Activated CD4-positive, alpha-beta T cell treated with anti-CD3 and anti-CD28 coated beads for 24 hours (primary cell): ENCODE measurements at places on chromosomes 11 and 22.
A peak's percentile ranks its signal among the peaks of the same experiment; 100 is the strongest.

GRCh38 chr11:46367244-46367915, 14.1 kb upstream of the MDK start:
- peak; percentile 63 for DNase-seq

- DNase-seq = no peak
These were observed 50.4 kb upstream of the HMGXB4 start for GRCh38 chr22:35206889-35207288.

- DNase-seq = no peak
These were observed 672.1 kb downstream of the TBC1D22A start for GRCh38 chr22:47434336-47435203.

- no peak for DNase-seq
These were observed 84.9 kb downstream of the CTTN start for GRCh38 chr11:70483077-70483861.

- DNase-seq = no peak
These were observed 4.0 kb downstream of the MYO18B start for GRCh38 chr22:25746012-25746373.

GRCh38 chr22:39662686-39663052, 92.1 kb downstream of the CACNA1I start:
- DNase-seq = no peak

- no peak for DNase-seq
These were observed 2.9 kb upstream of the BTBD10 start for GRCh38 chr11:13465909-13466371.

DNA sequence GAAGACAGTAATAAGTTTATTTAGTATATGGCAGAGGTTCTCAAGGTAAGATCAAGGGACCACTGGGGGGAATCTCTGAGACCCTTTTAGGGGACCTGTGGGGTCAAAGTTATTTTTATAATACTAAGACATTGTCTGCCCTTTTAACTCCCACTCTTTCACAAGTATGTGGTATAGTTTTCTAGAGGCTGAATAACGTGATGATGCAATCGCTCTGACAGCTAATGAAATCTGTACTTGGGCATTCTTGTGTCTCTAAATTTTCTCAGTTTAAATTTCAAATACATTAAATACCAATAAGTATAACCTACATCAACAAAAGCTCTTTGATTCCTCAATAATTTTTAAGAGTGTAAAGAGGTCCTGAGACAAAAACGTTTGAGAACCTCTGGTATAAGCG, 147.9 kb downstream of the ATG16L2 start:
- DNase-seq = no peak

- DNase-seq = peak; percentile 77
These were observed at the start of gene TRPM5 for GRCh38 chr11:2443881-2444820. TSS of gene TRPM5 (minus strand) at chr11:2444514. CDS start at chr11:2423036, 21,478 bp downstream.
